ENCODE measurements at places on chromosomes 7 and 10. TPM values are rescaled to one million over a fixed set of nuclear protein-coding genes. Genes with fewer than 3 reads are reported as not detected.

OR2A12 gene
- not detected for total RNA-seq

TFEC gene
- under 0.01 TPM for total RNA-seq

CRTAC1 gene
- not detected for total RNA-seq

VENTX gene
- total RNA-seq, result not detected

LSM8 gene
- 19.7 TPM for total RNA-seq

INSYN2A gene
- 0.16 TPM for total RNA-seq

PDIA4 gene
- total RNA-seq, result 304 TPM

ANKRD22 gene
- 0.16 TPM for total RNA-seq

PDE1C gene
- 63.1 TPM for total RNA-seq

LOXL4 gene
- total RNA-seq, result 93.3 TPM

C10orf67 gene
- total RNA-seq, result 0.16 TPM

AKR1C4 gene
- not detected for total RNA-seq

CYP2C19 gene
- not detected for total RNA-seq

STN1 gene
- 39.0 TPM for total RNA-seq

VIPR2 gene
- not detected for total RNA-seq

ZWINT gene
- total RNA-seq, result 3.6 TPM

ZC3HAV1L gene
- 20.3 TPM for total RNA-seq

TMEM273 gene
- total RNA-seq, result not detected

SORBS1 gene
- total RNA-seq, result 0.49 TPM

LRRC17 gene
- 4.9 TPM for total RNA-seq

SEMA4G gene
- total RNA-seq, result 1.8 TPM

SLC18A3 gene
- not detected for total RNA-seq

AIMP2 gene
- 40.2 TPM for total RNA-seq

ANKRD61 gene
- 0.16 TPM for total RNA-seq

UTF1 gene
- not detected for total RNA-seq

MYH16 gene
- total RNA-seq, result not detected

ZDHHC16 gene
- total RNA-seq, result 58.9 TPM

FAM25C gene
- not detected for total RNA-seq

CYP26C1 gene
- total RNA-seq, result 0.16 TPM

IQUB gene
- 0.65 TPM for total RNA-seq

ZNF394 gene
- total RNA-seq, result 48.3 TPM

SPDYE11 gene
- total RNA-seq, result not detected

ZMYND11 gene
- total RNA-seq, result 57.6 TPM

MAPK8 gene
- total RNA-seq, result 64.7 TPM

NPY4R2 gene
- total RNA-seq, result 0.16 TPM

EPO gene
- not detected for total RNA-seq

GRID1 gene
- total RNA-seq, result 0.97 TPM

NOC3L gene
- total RNA-seq, result 15.8 TPM

GTF2IRD1 gene
- 14.8 TPM for total RNA-seq

TSPAN33 gene
- total RNA-seq, result 0.73 TPM

PGAM2 gene
- 0.32 TPM for total RNA-seq

CREB5 gene
- total RNA-seq, result 2.9 TPM

LRRN3 gene
- total RNA-seq, result 1.7 TPM

LRRC4 gene
- 0.12 TPM for total RNA-seq

NSUN6 gene
- total RNA-seq, result 5.2 TPM

SMKR1 gene
- total RNA-seq, result 0.12 TPM

CXCL12 gene
- total RNA-seq, result 269 TPM

AP1S1 gene
- total RNA-seq, result 124 TPM

RBAK gene
- 13.3 TPM for total RNA-seq

VWA2 gene
- 0.16 TPM for total RNA-seq

Measured in hair follicle dermal papilla cell (primary cell).